ENCODE measurements at places on chromosomes 7 and 10.

DNA sequence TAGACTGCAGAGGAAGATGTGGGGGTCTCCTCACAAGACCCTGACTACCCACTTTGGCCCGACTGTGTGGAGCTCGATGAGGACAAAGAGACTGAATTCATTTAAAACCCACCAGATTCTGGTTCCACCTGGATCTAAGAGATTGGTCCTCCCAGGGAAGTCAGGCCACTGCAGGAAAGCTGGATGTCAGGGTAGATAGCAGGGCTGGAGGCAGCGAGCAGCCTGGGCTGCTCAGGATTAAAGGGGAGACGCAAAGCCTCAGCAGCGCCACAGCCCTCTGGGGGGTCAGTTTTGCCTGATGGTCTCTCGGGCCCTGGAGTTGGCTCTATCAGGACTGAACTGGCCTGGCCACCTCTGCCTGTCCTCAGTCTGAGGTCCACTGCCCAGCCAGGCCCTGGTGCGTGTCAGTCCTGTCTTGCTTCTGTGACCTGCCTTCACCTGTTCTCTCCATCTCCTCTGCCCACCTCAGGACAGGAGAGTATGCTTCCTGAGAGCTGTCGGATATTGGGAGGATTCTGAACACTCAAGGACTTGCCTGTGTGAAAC is 12.2 kb upstream of the KLRG2 start:
- DNase-seq, result peak; percentile 7

- DNase-seq, result peak; percentile 24
Observed at GRCh38 chr10:86592413-86592812, 61.9 kb upstream of the OPN4 start.

DNA sequence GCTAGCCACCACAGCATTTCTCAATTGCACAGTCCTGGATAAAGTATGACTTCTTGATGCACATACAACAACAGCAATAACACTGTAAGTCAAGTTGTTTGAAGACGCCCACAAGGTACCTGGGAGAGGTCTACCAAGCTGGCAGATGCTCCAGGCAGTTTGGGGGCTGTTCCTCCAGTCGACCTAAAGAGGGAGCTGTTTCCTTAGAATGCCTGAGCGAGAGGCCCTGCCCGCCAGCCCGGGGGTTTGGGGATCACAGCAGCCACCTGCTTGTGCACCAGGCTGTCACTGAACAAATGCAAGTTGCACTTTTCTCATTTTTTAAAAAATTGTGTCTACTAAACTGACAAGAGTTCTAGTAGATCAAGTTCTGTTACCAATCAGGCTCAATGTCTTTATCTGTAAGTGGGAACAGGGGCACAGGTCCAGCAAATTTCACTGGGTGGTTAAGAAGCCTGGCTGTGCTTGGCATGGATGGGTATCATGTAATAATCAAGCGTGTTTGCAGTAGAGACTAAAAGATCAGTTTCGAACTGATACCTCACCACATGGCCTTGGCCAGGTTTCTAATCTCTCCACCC is 193.8 kb upstream of the ADO start:
- peak; percentile 78 for DNase-seq

DNA sequence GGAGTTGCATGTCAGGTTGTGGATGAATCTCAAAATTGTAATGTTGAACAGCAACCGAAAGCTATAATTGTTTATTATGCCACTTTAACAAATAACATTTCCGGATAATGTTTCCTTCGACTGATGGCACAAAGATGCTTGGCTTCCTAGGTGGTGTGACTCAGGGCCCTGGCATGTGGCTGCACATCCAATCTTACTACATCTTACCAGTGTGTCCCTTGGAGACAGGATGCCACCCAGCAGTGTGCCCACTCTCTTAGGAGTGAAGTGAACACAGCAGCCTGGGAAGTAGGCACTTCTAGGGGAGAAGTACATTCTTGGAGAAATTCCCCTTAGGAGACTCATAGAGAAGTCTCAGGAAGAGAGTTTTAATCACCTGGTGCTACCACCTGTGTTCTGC is 33.0 kb upstream of the GPR26 start:
- no peak for DNase-seq

GRCh38 chr7:71868797-71869196 is 543.3 kb downstream of the CALN1 start:
- DNase-seq, result no peak

DNA sequence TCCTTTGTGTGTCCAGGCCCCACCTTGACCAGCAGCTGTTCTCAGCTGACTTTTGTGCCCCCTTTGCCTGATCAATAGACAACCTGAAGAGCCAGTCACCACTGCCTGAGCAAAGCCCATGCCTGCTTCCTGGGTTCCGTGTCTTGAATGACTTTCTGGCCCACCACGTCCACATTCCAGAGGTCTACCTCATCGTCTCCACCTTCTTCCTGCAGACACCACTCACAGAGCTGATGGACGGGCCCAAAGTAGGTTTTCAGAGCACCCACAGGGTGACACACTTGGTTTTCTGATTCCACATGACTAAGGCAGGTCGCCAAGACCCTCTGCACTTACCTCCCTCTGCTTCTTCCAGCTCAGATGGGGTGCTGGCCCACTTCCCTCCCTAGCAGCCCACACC is 126.8 kb downstream of the WDFY4 start:
- no peak for DNase-seq
